ENCODE measurements at places on chromosomes 4 and X.

DNA sequence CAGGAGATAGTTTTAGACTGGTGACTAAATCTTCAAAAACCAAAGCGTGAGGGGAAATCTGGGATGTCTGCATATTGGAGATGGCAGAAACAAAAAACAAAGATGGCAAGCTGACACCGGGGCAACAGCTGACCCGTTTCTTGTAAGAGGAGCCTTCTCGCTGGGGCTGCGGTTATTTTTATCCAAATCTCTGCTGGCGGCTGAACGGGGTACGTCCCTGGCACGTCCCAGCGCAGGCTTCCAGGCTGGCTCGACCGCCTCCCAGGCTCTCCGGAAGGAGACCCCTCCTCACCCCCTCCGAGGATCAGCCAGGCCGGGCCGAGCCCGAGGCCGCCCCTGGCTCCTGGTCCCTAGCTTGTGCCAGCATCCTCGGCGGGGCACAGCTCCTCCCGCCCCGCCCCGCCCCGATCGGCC is 403 bp downstream of the SGCB start:
- DNase-seq, result peak; percentile 64

DNA sequence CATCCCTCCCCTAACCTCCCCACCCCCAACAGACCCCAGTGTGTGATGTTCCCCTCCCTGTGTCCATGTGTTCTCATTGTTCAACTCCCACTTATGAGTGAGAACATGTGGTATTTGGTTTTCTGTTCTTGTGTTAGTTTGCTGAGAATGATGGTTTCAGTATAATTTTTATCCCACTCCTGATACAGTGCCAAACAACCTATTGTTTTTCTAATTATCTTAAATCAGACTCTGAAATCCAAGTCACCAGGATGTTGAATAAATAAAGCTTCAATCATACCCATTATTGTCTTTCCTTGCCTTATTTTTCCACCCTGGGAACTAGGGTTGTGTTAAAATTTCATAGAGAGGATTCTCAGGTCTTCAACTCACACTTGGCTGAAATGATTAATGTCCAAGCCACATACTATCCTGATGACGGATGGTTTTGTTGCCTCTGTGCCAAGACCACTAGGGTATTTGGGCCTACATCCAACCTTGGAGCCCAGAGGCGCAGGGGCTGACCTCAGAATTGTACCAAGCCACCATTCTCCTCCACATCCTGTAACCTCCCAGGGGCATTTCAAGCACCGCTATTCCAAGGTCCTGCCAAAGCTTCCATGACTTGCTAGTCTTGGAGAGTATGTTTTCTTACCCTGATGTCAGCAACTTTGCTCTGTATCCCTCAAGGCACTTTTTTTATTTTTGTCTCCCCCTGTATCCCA is 332.4 kb downstream of the ARHGAP24 start:
- DNase-seq, result peak; percentile 25

- DNase-seq, result peak; percentile 43
Measured at GRCh38 chrX:19017271-19017670, 33.4 kb upstream of the PHKA2 start.

- peak; percentile 78 for DNase-seq
Measured at GRCh38 chrX:54921427-54922021, 900 bp downstream of the TRO start.

- DNase-seq, result peak; percentile 64
Measured at GRCh38 chr4:82515705-82516104, 46.1 kb downstream of the TMEM150C start.

- DNase-seq, result no peak
Measured at GRCh38 chr4:71195924-71196323, 142.9 kb upstream of the SLC4A4 start.

- DNase-seq, result no peak
Measured at GRCh38 chr4:122703868-122704267, 28.6 kb upstream of the BBS12 start.

DNA sequence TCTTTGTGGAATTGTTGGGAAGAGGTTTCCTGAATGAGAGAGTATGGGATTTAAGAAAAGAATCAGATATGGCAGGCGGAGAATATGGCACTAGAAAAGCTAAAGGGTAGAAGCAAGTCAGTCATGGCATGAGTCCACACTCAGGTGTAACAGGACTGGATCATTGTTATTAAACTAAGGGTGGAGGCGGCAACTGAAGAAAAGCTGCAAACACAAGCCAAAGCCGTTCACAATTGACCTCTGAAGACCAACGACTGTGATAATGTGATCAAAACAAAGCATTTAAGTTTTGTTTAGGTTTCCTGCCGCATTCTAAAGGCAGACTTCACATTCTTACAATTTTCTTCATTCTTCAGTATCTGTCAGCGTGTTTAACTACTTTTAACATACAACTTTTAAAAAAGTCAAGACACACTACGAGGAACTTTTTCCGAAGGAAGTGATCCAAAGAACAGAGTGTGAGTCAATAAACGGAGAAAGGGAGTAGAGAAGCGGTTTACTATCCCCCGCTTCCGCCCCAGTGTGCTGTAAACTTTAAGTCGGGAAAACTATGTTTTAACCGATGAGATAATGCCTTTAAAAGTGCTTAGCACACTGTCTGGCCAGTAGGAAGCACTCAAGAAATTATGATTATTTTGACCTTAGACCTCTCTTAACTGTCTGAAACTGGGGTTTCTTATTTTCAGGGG is 909 bp upstream of the SLAIN2 start:
- DNase-seq, result peak; percentile 42

- no peak for DNase-seq
Measured at GRCh38 chrX:41265615-41266014, 68.3 kb upstream of the DDX3X start.

DNA sequence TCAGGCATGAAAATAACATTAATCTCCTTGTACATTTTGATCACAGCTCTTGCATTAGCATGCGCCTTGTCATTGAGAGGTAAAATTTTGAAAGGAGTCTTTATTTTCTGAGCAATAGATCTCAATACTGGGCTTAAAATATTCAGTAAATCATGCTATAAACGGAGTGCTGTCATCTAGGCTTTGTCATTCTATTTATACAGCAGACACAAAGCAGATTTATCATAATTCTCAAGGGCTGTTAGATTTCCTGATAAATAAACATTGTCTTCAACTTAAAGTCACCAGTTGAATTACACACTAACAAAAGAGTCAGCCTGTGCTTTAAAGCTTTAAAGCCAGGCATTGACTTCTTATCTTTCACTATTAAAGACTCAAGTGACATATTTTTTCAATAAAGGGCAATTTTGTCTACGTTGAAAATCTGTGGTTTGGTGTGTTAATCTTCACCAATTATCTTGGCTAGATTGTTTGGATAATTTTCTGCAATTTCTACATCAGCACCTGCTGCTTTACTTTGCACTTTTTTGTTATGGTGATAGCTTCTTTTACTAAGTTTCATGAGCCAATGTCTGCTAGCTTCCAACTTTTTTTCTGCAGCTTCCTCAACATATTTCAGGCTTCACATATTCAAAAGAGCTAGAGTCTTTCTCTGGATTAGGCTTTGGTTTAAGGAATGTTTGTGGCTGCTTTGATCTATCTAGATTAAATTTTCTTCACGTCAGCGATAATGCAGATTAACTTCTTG is 27.9 kb upstream of the UGT2B4 start:
- DNase-seq, result no peak

DNA sequence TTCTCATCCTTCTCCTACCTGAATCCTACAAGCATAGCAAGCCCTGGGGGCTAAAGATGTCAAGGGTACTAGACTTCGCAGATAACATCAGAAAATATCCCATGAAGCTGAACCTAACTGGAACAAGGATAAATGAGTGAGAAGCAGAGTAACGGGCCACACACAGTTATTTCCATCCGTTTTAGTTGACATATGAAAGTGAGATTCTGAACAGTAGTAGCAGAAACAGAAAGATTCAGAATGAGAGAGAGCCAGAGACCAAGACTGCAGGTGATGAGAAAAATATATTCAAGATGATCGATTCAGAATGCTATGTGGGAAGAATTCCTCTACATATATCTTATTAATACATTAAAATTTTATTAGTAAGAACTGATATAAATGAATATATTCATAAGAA is 165.1 kb downstream of the TSPAN5 start:
- DNase-seq, result no peak
